8988T (cell line): ENCODE measurements at places on chromosomes 7 and 10.

DNA sequence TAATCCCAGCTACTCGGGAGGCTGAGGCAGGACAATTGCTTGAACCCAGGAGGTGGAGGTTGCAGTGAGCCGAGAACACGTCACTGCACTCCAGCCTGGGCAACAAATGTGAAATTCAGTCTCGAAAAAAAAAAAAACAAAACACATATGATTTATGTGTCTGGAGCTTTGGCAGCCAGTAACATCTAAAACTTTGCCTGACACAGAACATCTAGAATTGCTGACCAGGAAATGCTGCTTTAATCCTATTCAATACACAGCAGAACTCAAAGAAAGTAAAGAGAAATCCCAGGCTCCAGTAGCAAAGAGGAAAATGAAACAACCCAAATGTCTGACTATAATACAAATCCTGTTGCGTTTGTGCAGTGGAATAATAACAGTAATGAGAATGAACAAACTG is 4.5 kb upstream of the CCDC6 start:
- DNase-seq: no peak

GRCh38 chr7:4612939-4613841 is 68.9 kb upstream of the FOXK1 start:
- DNase-seq: no peak

- peak; percentile 27 for DNase-seq
These were observed 48.7 kb downstream of the EPC1 start for GRCh38 chr10:32298075-32298812.

DNA sequence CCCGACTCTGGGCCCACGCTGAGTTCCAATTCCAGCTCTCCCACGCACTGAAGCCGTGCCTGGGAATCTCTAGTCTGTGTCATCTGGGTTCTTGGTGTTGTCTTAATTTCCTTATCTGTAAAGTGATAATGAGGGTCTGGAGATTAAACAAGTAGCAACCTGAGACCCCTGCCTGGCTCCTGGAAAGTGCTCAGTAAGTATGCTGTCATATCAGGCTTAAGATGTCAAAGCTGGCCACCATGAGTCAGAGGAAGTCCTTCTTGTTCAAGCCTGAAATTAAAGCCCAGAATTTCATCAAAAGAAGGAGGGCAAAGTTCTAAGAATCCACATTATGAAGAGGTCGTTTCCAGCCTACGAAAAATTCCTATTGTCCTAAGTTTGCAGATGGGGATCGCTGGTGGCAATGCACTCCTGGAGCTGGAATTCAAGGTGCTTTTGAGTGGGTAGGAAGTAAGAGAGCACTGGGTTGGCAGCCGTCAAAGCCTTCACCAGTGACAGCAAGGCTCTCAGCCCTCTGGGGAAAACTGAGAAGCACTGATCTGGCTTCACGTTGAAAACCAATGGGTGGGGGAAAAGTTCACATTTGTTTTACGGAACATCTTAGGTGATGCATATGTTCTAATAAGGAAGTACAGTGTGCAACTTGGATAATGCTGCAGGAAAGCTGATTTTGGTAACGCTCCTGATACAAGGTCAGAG is 50.3 kb upstream of the NCAPG2 start:
- DNase-seq: no peak

DNA sequence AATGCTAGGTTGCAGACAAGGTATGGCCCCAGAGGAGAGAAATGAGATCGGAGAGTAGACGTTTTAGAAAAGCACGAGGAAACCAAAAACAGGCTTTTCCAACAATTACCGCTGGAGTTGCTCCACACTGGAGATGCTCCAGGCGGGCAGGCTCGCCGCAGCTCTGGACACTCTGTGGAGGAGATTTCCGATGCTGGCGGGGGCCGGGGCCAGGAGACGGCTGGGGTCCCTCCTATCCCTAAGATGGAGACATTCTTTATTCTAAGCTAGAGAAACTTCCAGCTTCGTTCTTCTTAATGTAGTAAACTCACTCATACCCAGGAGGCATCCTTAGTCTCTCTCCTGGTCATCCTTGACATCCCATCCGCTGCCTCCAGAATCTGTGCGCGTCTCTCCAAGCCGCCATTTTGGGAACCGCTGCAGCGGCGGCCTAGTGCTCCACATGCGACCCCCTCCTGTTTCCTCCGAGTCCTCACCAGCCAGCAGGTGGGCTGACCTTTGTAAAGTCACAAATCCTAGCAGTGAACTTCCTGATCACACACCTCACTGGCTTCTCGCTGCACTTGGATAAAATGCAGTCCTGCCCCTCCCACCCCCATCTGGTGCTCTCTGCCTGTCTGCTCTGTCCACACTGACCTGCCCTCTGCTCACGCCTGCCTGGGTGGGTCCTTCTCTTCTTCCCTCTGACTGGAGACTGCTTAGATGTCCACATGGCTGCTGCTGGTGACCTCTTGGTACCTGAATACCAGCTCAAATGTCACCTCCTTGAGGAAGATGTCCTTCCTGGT is 11.9 kb downstream of the PYROXD2 start:
- DNase-seq: no peak

GRCh38 chr10:132972986-132973902 is 30.9 kb upstream of the CFAP46 start:
- DNase-seq: no peak

- peak; percentile 93 for DNase-seq
These were observed 213.1 kb downstream of the ELFN1 start for GRCh38 chr7:1883031-1883761.

DNA sequence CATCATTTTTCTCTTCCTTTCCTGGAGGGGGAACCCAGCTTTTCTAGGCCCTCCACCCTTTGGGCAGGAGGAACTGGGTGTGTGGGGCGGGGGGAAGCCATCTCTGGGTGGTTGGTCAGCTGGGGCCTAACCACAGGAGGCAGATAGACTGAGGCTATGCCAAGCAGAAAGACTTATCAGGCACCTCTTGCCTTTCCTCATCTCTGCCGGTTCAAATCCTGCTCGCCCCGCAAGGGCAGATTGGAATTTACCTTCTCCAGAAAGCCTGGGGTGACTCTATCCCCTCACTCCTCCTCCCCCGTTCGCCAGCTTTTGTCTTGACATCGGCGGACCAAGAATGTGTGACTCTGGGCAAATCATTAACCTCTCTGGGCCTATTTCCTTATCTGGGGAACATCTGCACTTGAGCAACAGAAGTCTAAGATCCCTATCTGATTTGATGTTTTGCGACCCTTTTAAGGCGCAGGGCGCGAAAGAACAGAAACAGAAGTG is 584 bp upstream of the GARS1 start:
- DNase-seq: no peak

DNA sequence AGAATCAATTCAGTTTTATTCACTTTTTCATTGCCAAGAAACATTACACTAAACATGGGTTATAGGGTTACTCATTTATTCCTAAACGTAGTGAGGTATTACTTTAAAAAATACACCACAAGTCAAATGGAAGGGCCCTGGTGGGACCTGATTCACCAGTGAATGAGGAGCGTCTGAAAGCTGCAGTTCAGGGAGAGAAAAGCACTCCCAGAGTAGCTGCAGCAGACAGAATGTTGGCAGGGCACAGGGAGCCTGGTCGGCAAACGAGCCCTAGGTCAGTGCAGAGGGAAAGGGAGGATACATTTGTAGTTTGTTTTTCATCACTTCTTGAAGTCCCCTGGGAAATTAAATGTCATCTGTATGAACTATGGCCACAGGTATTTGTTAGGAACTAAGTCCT is 361.7 kb upstream of the ETV1 start:
- DNase-seq: no peak

DNA sequence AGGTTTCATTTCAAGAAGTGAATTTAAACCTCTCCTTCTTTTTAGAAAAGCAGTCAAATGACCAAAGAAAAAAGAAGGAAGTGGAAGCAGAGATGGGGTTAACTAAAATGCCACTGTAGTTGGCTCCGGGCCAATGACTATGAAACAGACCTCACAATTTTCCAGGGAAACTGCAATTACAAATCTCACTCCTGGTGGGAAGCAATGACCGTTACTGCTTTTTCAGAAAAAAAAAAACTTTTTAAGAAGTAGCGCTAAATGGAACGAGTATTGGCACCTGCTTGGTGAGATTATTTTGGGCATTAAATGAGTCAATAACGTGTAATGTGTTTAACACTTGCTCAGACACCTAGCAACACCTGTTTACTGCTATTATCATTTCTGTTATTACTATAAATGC is 1.2 kb downstream of the SFRP4 start:
- DNase-seq: no peak

DNA sequence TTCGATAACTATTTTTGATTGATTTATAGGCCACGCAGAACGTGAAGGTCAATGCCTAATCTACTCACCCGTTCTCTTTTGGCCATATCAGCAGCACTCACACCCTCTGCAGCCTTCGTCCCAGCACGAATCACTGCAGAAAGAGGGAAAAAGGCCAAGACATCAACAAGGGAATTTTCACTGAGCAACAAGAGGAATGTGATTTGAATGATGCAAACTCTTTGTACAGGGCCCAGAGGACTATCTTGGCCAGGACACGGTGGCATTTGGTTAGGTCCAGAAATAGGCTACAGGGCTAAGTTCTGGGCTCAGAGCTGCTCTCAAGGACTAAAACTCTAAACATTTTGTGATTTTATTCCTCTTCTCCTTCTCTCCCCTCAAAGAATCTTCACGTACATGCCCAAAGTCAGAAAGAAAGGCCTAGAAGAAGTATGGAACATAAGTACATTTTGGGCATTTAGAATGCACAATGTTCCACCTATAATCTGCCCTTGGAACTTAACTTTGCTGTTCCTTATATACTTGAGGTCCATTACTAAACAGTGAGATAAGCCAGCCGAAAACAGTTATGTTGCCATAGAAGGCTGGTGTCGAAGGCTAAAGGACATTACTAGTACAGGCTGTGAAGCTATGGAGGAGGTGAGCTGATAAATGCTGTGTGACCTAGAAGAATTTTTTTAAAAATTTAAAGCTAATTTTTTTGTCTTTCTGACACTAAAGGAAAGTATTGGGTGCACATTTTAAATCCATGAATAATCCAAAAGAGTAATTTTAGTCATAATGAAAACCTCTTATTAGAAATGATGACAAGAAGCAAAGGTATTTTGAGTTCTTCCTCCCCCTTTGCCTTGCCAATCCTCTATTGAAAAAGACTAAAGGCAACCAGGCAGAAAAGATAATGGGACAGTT is 20.0 kb downstream of the RBM28 start:
- DNase-seq: no peak
